Activated CD4-positive, alpha-beta memory T cell treated with anti-CD3 and anti-CD28 coated beads for 36 hours (primary cell): ENCODE measurements at places on chromosomes 2 and 18. TPM values are rescaled to one million over a fixed set of nuclear protein-coding genes. Genes with fewer than 3 reads are reported as not detected.

DNA sequence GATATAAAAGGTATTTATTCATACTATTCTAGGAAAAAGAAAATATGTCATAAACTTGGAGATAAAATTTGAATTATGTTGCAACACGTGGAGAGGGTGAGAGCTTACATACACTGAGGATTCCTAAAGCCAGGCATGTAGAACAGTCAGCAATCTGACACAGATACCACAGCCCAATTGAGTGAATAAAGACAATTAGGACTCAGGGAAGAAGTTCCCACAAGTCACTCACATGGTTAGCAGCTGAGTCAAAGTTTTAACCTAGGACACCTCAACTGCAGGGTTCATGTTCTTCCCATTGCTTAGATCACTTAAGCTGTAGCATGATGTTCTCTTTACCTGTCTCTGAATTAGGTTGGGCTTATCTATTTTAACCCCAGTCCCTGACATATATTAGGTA lies 189.5 kb downstream of the CMPK2 start:
- no peak overlapping the region for H3K4me3 ChIP-seq
- no peak for DNase-seq
- no peaks in the 10 kb centered on the region for H3K36me3 ChIP-seq
- no peak overlapping the region for H3K27ac ChIP-seq
- H3K27me3 ChIP-seq: peaks cover 3% of the 10 kb centered on the region
- H3K4me1 ChIP-seq: no peaks in the 10 kb centered on the region

DNA sequence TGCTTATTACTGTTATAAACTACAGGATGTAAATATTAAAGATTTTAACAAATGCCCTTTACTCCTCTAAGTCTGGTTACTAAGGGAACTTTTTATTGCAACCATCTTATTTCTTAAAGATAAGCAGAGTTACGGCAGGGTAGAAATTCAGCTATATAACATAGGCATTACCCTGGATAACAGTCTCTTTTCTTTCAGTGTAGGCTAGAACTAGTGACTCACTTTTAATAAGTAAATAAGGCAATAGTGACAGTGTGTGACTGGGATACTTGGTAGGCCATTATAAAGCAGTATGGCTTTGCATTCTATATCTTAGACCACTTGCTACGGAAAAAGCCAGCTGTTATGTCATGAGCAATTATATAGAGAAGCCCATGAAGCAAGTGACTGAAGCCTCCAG lies 1041.0 kb upstream of the NRXN1 start:
- H3K36me3 ChIP-seq: no peaks in the 10 kb centered on the region
- H3K4me3 ChIP-seq: no peak overlapping the region
- no peak for DNase-seq
- H3K27me3 ChIP-seq: no peaks in the 10 kb centered on the region
- no peak overlapping the region for H3K27ac ChIP-seq

GRCh38 chr2:234559609-234560008 lies 62.7 kb upstream of the ARL4C start:
- H3K4me3 ChIP-seq: no peak overlapping the region
- H3K36me3 ChIP-seq: no peaks in the 10 kb centered on the region
- H3K27me3 ChIP-seq: peaks cover 1% of the 10 kb centered on the region
- H3K27ac ChIP-seq: no peak overlapping the region
- no peak for DNase-seq

GRCh38 chr18:7775128-7775527 lies 208.0 kb downstream of the PTPRM start:
- no peak overlapping the region for H3K4me3 ChIP-seq
- H3K4me1 ChIP-seq: no peaks in the 10 kb centered on the region

DNA sequence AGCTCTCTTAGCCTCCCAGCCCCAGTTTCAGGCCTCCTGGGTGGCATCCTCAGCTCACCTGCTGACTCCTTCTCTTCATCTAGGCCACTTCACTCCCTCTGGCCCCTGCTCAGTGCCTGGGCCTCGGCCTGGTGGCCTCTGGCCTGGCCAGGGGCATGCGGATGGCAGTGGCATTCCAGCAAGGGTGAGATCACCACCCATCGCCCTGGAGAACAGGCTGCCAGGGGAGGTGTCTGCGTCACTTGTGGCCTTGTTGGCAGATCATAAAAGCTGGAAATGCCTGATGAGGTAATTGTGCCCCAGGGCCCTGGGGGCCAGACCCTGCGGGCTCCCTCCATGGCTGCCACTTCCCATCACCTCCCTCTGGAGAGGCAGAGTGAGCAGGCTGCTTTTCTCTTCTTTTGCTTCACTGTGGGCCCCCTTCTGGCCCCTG lies 72.5 kb upstream of the SMAD2 start:
- no peak overlapping the region for H3K27ac ChIP-seq
- no peaks in the 10 kb centered on the region for H3K36me3 ChIP-seq
- no peak overlapping the region for H3K4me3 ChIP-seq
- no peak for DNase-seq
- H3K4me1 ChIP-seq: no peaks in the 10 kb centered on the region
- H3K27me3 ChIP-seq: peaks cover 3% of the 10 kb centered on the region

GRCh38 chr2:175577368-175577970 lies 396.0 kb upstream of the ATP5MC3 start:
- no peak for DNase-seq
- no peak overlapping the region for H3K4me3 ChIP-seq
- H3K36me3 ChIP-seq: no peaks in the 10 kb centered on the region
- H3K4me1 ChIP-seq: peaks cover 2% of the 10 kb centered on the region
- no peak overlapping the region for H3K27ac ChIP-seq

The PROKR1 gene
- total RNA-seq: not detected

The TBR1 gene
- total RNA-seq: not detected
